Non-pigmented ciliary epithelial cell (primary cell): ENCODE measurements at places on chromosomes 1 and 21.

DNA sequence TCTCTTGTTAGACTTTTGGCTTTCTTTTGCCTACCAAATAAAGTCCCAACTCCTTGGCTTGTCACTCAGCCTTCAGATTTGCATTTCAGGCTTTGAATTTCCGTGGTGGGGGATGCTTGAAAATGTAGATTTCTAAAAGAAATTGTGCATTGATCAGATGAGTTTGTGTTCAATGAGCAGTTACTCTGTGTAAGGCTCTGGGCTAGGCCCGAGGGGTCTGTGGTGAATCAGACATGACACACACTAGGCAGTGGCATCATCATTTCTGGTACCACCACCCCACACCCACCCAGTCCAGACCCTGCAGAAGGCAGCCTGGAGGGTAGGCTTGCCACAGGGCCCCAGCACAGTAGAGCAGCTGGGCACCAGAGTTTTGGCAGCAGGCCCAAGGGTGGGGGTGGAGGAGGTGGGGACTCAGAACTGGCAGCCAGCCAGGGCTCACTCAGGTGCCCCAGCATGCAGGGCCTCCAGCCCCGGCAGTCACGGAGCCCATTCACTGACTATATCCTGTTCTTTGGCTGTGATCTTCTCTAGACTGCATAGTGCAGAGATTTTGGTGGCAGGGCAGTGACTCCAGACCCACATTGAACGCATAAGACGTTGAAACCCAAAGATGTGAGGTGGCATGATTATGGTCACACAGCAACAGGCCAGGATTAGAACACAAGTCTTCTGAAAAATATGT lies 97.2 kb upstream of the ARTN start:
- no peak for DNase-seq

- no peak for DNase-seq
Measured at GRCh38 chr1:204483791-204484190, 10.8 kb downstream of the PIK3C2B start.

GRCh38 chr1:70008660-70009059 lies 196.7 kb downstream of the LRRC40 start:
- DNase-seq, result no peak

DNA sequence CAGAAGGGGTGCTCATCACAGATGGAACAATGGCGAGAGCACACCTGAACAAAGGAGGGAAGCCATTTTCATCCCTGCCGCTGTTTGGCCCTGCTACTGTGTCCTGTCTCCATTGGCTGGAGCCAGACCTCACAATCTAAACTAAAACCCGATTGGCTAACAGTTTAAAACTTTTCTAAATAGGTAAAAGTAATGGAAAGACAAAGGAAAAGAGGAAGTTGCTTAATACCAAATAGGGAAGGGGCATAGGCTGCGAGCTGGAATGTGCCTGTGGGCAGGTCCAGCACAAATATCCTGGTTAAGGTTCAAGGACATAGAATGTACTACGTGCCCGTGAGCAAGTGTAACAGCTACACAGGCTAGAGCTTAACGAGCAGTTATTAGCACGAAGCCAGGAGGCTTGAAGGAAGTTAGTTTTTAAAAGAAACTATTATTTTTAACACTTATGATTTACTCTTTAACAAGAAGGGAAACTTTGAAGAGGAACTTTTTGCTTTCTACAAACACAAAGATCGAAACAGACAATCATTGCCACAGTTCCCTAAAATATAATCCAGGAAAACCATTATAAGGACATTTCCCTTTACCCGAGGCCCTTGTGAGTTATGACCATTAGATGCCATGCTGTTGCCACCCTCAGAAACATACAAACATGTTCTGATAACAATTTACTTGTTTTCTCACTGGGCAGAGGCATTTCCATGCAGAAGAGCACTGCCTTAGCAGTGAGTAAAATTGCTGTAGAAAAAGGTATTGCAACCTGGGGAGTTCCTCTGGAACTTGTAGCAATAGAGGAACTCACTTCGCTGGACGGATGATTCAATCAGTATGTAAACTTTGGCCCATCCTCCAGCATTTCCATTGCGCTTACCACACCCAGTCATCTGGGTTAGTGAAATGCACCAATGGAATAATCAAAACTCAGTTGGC lies 4.8 kb upstream of the PTTG1IP start:
- no peak for DNase-seq

- DNase-seq, result no peak
Measured at GRCh38 chr1:5532811-5533210, 459.4 kb downstream of the NPHP4 start.

DNA sequence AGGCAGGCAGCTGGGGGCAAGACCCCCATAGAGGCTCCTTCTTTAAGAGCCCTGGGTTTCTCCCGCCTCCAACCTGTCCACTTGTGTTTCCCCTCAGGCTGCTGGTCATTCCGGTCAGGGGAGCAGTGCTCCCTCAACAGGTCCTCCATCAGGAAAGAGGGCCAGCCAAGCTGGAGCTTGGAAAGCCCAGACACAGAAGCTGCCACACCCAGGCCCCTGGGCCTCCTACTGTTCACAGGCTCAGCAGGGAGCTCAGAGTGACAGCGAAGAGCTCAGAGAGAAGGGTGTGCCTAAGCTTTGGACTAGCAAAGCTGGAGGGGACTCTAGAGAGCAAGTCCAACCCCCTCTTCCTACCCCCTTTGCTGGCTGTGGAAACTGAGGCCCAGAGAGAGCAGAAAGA lies 10.3 kb upstream of the CDCP2 start:
- no peak for DNase-seq

DNA sequence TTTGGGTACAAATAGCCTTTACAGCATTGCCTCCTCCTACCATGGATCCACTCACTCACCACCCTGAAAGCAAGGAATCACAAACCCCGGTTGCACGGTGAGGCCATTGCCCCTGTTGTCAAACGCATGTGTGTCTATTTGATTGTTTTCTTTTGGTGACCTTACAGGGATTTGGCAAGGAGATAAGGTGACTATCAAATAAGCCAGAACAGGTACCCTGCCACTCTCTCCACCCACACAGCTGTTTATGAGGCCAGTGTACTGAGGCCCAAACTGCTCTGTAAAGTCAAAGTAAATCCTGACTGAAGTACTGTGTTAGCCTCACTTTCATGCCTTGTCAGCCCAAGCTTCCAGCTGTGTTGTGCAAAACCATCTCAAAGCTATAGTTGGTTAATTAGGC lies 136.4 kb downstream of the HUNK start:
- no peak for DNase-seq

GRCh38 chr21:28885853-28886177 lies 106.9 kb downstream of the LTN1 start:
- no peak for DNase-seq

GRCh38 chr1:24892188-24893153 lies 37.6 kb downstream of the RUNX3 start:
- no peak for DNase-seq
